ENCODE measurements at places on chromosomes 13 and 19.

- no peak for DNase-seq
Measured at GRCh38 chr19:58317476-58318072, 9.2 kb upstream of the ZSCAN22 start.

DNA sequence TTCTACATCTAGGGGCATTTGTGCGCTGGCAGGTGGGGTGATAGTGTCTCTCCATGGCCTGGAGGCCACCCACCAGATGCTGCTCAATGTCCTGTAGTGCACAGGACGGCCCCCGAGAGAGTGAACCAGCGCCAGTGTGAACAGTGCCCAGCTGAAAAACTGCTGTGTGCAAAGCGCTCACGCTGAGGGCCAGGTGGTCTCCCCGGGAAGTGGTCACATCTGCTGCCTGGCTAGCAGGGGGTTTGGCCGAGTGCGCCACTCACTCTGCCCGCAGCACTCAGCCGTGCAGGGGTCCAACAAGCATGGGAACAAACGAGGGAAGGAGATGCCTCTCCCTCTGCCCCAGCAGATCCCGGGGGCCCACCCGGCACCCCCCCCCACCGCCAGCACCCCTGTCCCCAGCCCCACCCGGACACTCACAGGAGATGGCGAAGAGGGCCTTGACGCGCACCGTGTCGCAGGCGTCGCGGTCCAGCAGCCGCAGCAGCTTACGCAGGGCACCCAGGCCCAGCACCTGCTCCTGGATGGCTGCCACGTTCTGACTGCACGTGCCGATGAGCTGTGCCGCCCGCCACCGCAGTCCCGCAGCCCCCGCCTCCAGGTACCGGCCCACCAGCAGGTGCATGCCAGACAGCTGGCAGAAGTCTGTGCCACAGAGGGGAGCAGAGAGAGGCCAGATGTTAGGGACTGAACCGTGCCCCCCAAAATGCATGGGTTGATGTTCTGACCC, 5.8 kb downstream of the HSPBP1 start:
- no peak for DNase-seq

- DNase-seq, result no peak
Measured at GRCh38 chr13:103514619-103515018, 448.4 kb upstream of the SLC10A2 start.

- no peak for DNase-seq
Measured at GRCh38 chr13:29921542-29921941, 71.1 kb upstream of the UBL3 start.

- DNase-seq, result no peak
Measured at GRCh38 chr19:6826281-6826920, 53.9 kb downstream of the VAV1 start.

DNA sequence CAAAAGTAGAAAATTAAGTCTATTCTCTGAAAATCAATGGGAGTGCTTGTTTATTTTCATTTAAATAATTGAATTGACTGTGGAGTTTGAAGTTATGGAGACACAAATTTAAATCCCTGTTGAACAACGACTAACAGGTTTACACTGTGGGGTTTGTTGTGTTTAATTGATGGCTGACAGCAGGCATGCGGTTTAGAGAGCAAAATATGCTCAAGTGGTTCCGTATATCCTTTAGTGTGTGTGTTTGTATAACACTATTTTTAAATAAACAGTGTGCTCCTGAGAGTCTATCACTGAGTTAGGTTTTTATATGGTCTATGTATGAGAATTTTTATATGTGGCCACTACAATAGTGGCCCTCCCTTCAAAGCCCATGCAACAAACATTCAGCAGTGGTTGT, 332.0 kb downstream of the GPC6 start:
- no peak for DNase-seq

GRCh38 chr13:73675821-73676220, 458.4 kb downstream of the KLF12 start:
- no peak for DNase-seq

GRCh38 chr13:46211116-46211482, 629 bp upstream of the LRRC63 start:
- DNase-seq, result peak; percentile 47

GRCh38 chr13:34749046-34749445, 193.0 kb upstream of the NBEA start:
- DNase-seq, result no peak

- DNase-seq, result no peak
Measured at GRCh38 chr19:53094754-53095575, 8.3 kb downstream of the ZNF160 start.

GRCh38 chr13:45416516-45417128, 1.6 kb downstream of the SLC25A30 start:
- no peak for DNase-seq

DNA sequence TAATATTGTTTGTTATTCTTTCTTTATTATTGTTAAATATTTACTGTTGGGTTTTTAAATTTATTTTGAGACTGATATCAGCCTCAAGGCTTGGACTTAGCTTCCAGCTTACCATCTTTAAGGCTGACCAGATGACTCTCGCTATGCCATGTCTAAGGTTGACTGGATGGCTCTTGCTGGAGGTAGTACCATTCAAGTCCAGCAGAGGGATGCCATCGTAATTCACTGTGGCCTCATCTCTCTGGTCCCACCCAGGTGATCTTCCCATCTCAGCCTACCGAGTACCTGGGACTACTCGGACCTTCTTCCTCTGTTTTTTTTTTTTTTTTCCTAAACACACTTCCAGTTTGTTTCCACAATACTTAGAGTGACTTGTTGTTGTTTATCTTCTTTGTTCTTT, 41.7 kb upstream of the ZNF91 start:
- no peak for DNase-seq

GRCh38 chr19:24060687-24061356, 26.2 kb upstream of the ZNF254 start:
- no peak for DNase-seq

DNA sequence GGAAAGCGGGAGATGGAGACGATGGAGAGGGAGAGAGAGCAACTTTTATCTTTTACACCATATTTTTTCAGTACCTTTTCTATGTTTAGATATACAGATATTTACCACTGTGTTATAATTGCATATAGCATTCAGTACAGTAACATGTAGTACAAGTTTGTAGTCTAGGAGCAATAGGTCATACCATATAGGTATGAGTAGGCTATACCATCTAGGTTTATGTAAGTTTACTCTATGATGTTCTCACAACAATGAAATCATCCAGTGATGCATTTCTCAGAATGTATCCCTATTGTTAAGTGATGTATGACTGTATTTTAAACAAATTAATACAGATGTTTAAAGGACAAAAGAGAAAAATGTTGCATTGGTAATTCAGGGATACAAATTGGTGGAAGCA, 136.1 kb downstream of the PDS5B start:
- no peak for DNase-seq

- DNase-seq, result no peak
Measured at GRCh38 chr13:104996022-104996421, 1539.4 kb downstream of the EFNB2 start.

DNA sequence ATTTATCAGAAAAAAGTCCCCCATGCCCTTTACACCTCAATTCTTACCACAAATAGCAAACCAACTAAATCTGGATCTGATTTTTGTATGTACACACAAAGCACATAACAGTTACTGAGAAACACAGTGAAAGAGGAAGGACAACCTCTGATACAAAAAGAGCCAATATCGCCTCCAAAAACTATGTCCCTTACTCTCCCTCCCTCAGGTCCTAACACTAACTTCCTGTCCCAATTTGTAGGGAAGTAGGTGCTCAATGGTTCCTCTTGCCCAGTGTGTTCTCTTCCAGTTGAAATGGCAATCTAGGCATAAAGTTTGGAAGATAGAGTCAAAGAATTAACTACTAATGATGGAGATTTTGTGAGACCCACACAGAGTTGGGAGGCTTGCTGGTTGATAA, 15.8 kb upstream of the FPR3 start:
- DNase-seq, result no peak

DNA sequence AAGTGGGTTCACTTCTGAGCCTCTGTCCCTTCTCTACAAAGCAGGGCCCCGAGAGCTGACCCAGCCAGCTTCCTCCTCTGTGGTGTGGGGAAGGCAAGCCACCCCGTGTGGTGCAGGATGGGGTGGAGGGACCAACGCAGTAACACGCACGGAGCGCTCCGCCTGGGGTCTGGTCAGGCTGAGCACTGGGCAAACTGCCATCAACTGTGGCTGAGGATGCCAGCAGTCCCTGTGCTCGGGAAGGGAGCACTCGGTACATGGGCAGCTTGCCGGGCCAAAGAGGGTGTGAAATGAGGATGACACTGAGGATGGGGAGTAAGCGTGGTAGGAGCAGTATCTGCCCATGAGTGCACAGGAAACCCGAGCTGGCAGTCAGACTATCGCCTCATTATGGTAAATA, 7.6 kb upstream of the GMIP start:
- DNase-seq, result no peak

DNA sequence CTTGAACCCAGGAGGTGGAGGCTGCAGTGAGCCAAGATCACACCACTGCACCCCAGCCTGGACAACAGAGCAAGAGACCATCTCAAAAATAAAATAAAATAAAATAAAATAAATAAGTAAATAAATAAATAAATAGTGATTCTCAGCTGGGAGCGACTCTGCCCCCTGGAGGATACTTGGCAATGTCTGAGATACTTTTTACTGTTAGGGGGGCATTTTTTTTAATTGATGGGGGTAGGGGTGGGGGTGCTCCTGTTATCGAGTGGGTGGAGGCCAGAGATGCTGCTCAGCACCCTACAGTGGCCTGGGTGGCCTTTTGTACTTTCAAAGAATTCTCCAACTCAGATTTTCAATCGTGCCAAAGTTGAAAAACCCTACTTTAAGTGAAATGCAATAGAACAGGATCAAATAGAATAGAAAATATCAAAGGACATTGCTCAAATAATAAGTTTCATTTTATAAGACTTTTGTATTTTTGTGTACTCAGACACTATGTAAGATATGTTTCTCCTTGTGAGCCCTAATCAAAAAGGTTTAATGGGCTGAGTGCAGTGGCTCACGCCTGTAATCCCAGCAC, 7.1 kb upstream of the CLPP start:
- DNase-seq, result no peak

GRCh38 chr13:91072486-91072885, 275.0 kb upstream of the MIR17HG start:
- DNase-seq, result no peak

GRCh38 chr19:52823676-52824075, 2.2 kb upstream of the ZNF28 start:
- DNase-seq, result no peak

DNA sequence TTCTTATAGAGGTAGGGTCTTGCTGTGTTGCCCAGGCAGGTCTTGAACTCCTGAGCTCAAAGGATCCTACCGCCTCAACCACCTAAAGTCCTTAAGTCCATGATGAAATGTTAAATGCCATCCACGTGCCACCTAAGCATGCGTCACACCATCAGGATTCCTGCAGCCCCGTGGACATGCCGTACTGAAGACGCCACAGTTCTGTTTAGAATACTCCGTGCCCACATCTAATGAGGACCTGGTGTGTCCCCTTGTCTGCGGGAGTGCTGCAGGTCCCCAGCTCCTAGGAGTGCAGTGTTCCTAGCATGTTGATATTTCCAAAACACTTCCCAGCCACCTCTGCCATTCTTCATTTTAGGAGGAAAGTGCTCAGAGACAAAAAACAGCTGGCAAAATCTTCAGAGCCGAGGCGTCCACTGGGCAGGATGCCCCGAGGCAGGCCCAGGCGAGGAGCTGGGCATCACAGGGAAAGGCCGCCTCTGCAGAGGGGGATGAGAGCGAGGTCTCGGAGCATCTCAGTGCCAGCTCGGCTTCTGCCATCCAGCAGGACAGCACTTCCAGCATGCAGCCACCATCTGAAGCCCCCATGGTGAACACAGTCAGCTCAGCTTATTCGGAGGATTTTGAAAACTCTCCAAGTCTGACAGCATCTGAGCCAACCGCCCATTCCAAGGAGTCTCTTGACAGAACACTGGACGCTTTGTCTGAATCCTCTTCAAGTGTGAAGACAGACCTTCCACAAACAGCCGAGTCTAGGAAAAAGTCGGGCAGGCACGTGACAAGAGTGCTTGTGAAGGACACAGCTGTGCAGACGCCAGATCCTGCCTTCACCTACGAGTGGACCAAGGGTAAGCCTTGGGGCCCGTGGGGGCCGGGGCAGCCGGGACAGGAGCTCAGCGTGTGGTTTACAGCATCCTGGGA, 13.2 kb downstream of the C19orf44 start:
- DNase-seq, result no peak

GRCh38 chr13:26307701-26308100, 53.8 kb downstream of the CDK8 start:
- DNase-seq, result no peak

DNA sequence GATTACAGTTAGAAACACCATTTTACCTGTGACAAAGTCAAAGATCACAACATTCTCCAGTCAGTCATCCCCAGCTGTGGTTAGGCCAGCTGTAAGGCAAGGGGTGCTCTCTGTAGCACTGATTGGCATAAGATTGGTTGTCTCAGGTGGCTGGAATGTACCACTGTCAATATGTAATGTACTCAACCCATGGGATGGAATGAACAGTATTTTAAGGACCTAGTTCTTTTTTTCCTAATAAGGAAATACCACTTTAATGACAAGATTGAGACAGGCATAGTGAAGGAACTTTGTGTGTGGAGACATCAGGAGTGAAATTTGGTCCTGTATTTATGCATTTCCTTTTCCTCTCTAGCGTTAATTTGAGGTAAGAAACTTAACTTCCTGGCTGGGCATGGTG, 310.7 kb downstream of the ITGBL1 start:
- no peak for DNase-seq

DNA sequence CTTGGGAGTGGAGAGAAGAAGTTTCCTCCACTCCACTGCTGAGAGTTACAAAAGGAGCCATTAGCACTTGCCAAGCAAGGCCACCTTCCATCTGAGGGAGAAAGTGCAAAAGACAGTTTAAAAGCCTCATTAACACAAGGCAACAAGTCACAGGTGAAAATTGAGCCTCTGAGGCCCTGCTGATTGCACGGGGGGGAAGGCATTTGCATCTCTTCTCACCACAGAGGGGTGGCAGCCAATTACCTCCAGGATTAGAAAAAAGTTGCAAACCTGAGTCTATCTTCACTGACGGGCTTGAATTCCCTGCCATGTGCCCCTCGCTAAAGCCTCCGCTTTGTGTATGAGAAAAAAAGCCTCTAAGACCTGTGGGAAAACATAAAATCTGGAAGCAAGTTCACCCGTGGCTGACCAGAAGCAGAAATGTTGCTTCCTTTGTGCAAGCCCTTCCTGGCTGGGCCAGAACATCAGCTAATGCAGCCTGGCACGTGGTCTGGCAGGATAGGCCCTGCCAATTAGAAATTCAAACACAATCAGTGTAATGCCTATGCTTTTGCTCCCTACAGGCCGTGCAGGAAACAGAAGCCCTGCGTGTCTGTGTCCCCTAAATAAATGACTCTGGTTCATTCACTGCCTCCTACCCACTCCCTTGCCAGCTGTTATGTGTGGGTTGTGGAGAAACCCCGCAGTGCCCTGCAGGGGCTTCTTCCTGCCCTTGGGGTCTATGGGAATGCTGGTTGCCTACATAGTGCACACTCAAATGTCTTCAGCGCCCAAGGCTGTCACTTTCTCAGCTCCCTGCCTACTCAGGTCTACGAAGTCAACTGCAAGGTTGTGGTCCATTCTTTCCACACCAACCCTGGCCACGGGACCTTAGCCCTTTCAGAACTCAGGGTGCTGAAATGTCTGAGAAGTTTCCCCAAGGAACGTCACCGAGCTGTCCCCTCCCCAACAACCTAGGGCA, 150.2 kb downstream of the UQCRFS1 start:
- DNase-seq, result no peak

- DNase-seq, result no peak
Measured at GRCh38 chr19:34017601-34018000, 154.7 kb upstream of the LSM14A start.

- DNase-seq, result no peak
Measured at GRCh38 chr19:53520163-53520546, 17.8 kb upstream of the ZNF331 start.

- no peak for DNase-seq
Measured at GRCh38 chr13:94713561-94714182, 1.3 kb upstream of the SOX21 start.

All from CD4-positive, alpha-beta T cell treated with Interferon gamma for 1 hour (primary cell).